ENCODE measurements at places on chromosomes 2 and 18.

DNA sequence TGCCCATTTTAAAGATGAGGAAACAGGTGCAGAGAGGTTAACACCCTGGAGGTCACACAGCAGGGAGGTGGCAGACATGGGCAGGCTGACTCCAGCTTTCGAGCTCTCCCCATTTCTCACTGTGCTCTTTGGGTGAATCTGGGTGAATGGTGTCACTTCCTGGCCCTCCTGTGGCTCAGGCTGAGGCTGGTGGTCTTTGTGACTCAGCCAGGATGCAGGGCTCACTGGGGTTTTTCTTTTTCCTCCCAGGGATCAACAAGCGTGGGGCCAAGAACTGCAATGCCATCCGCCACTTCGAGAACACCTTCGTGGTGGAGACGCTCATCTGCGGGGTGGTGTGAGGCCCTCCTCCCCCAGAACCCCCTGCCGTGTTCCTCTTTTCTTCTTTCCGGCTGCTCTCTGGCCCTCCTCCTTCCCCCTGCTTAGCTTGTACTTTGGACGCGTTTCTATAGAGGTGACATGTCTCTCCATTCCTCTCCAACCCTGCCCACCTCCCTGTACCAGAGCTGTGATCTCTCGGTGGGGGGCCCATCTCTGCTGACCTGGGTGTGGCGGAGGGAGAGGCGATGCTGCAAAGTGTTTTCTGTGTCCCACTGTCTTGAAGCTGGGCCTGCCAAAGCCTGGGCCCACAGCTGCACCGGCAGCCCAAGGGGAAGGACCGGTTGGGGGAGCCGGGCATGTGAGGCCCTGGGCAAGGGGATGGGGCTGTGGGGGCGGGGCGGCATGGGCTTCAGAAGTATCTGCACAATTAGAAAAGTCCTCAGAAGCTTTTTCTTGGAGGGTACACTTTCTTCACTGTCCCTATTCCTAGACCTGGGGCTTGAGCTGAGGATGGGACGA lies 13.2 kb downstream of the ITM2C start:
- DNase-seq, result no peak

DNA sequence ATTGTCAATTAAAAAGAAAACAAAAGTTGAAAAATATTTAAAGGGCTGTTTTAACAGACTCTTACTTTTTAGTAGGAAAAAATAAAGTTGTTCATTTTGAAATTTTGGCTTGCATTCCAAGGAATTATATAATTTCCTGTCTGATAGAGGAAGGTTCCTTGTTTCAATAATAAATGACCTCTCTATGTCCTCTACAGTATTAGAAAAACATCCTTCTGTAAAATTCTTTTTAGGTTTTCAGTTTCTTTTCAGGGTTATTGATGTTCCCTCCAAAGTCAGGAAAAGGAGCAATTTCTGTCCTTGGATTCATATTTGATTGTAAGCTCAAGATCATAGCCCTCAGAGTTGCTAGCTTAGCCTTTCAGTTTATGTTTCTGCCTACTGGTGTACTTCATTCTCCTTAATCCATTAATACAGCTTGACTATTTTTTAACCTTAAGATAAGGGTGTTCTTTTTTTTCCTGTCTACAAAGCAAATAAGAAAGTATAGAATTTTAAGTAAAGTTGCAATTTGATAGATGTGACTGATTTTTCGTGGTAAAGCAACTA lies 125.2 kb upstream of the COL3A1 start:
- no peak for DNase-seq

GRCh38 chr2:202113571-202114142 lies 40.6 kb downstream of the KIAA2012 start:
- DNase-seq, result peak; percentile 15

DNA sequence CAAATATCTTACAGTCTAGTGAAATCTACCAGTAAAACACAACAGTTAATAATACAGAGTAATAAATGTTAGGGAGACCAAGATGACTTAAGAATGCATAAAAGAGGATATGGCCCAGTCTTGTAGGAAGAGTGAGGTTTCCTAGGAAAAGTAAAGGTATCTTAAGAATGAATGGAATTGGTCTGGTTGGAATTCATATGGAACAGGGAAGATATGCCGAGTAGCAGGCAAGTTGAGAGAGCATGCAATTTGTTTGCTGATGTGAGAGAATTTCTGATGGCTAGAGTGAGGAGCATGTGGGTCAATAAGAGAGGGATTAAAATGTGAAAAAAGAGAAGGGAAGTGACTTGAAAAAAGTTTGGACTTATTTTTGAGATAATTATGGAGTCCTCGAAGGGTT lies 512.9 kb upstream of the ZEB2 start:
- DNase-seq, result no peak

GRCh38 chr2:241900251-241901017 lies 30.9 kb downstream of the RTP5 start:
- no peak for DNase-seq

DNA sequence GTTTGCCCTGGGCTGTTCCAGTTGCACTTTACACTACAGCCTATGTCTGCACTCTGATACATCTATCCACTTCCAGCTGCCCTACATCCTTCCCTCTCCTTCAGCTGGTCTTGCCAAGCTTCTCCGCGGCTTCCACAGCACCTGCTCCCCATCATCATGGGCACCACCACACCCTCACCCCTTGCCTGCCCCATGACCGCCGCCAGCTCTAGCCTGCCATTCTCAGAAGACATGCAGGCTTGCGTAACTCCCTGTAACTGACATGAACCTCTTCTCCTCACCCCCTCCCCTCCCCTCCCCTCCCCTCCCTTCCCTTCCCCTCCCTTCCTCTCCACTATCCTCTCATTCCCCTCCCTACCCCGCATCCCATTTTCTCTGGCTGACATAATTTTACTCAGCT lies 46.0 kb downstream of the PAX8 start:
- DNase-seq, result no peak

GRCh38 chr2:1418566-1418965 lies 5.3 kb downstream of the TPO start:
- no peak for DNase-seq

DNA sequence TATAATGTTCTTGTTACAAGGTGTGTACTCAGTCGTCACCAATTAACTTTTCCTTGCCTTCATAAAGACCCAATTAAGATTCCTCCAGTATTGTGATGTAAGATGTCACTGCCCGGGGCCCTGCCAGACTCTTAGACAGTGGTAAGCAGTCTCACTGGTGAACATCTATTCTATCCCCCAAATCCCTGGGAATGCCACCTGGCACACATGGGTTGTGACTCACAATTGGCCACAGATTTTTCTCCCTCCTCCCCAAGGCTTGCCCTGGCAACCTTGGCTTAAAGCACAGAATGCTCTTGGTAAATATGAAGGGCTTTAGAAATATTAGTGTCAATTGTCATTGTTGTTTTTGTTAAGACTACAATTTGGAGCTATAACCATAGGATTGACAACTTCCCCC lies 287.9 kb downstream of the ETAA1 start:
- DNase-seq, result no peak

GRCh38 chr2:62187246-62187645 lies 8.7 kb upstream of the B3GNT2 start:
- DNase-seq, result no peak

- no peak for DNase-seq
Observed at GRCh38 chr2:113025737-113026136, 20.5 kb downstream of the IL36A start.

DNA sequence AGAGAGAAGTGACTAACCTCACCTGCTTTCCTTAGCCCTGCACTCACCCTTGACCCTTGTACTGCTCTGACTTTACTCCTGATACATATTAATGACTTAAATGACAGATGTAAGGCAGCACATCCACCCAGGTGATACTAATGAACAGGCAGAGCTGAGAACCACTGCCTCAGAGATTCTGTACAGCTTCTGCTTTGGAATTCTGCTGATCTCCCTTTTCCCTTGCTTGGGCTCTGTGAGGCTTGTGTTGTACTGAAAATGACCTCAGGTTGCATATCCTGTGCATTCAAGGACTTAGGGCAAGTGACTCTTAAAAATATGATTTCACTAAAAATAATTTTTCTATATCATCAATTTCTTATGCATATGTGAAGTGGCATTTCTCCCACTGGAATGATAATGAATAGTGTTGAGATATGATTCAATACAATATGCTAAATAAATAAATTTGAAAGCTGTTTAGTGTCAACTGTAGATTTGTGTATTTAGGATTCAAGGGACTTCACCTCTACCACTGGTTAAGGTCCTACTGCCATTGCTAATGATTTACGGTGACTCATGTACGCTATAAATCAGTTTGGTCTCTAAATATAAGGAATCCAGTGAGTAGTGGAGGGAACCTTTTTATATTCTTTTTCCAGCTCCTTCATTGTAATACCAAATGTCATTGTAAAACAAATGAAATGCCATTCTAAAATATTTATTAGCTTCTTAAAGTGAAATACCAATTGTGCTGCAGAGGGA lies 328.3 kb downstream of the SOCS6 start:
- no peak for DNase-seq

GRCh38 chr18:413233-413632 lies 87.3 kb downstream of the COLEC12 start:
- DNase-seq, result peak; percentile 55

GRCh38 chr18:56028514-56028913 lies 440.5 kb upstream of the TCF4 start:
- DNase-seq, result peak; percentile 12
